ENCODE measurements at places on chromosomes 16 and 17.

GRCh38 chr17:17810084-17810894, 26.5 kb downstream of the SREBF1 start:
- peak; percentile 85 for DNase-seq

GRCh38 chr17:37365589-37365988, 10.2 kb upstream of the C17orf78 start:
- DNase-seq = no peak

DNA sequence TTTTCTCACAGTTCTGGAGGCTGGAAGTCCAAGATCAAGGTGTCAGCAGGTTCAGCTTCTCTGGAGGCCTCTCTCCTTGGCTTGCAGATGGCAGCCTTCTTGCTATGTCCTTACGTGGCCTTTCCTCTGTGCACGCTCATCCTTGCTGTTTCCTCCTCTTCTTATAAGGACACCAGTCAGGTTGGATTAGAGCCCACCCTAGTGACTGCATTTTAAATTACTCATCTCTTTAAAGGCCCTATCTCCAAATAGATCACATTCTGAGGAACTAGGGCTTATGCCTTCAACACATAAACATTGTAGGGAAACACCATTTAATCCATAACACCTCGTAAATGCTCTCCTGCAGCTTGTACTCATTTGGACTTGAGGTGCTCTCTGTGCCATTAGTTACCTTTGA, 36.3 kb downstream of the DHRS7C start:
- DNase-seq = no peak

DNA sequence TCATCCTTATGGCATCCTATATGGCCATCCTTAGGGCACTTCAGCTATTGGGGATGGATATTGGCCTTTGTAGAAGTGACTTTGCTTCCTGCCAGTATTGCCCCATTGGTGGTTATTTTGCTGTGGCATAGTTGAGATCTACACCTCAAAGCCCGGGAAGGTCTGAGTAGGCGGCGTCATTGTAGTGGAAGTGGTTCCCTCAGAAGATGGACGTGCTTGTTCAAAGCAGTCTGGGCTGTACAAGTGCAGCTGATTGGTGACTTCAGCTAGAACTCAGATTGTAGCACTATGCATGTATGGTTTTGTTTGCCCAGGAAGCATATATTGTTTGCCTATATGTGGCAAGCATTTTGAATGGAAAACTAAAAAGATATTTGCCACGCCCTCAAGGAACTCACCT, 83.2 kb downstream of the TMC6 start:
- DNase-seq = no peak

DNA sequence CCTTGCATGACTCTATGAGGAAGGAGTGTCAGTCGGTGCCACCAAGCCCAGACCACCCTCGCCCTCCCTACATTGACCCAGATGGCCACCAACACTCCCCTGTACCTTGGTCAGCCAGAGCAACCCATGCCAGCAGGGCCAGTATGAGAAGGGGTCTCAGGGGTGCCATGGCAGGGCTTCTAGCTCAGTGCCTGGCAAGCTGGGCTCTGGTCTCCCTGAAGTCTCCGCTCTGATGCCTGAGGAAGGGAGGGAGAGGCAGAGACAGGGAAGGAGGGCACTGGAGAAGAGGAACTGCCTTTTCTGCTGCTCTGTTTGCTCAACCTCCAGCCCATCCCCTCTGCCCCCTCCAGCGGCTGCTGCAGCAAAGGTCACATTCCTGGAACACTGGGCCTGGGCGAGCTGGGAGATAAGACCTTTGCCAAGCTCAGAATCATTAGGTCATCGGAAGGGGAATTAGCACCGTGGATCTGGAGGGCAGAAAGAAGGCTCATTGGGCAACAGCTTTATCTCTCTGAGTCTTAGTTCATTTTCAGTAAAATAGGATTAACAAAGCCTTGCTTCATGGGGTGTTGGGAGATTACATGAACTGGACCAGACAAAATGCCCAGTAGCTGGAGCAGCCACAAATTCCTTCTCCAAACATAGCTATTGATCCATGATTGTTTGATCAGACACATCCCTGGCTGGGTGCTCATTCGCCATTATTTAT, at the start of gene VTN:
Gene VTN (minus strand): TSS at position 273 of the 709 bp plus-strand sequence. CDS start 104 bp downstream, at position 169.
- no peak for DNase-seq

Data from left forelimb (tissue), 1 donor.